Muscle of leg (tissue), 16 donors: ENCODE measurements at places on chromosomes 11 and 22. TPM values are rescaled to one million over a fixed set of nuclear protein-coding genes. Genes with fewer than 3 reads are reported as not detected.
A peak's percentile ranks its signal among the peaks of the same experiment; 100 is the strongest.

The MMP8 gene
- 0.13 TPM for total RNA-seq

The KRTAP5-7 gene
- total RNA-seq: not detected

The GLB1L2 gene
- 0.31 TPM for total RNA-seq

DNA sequence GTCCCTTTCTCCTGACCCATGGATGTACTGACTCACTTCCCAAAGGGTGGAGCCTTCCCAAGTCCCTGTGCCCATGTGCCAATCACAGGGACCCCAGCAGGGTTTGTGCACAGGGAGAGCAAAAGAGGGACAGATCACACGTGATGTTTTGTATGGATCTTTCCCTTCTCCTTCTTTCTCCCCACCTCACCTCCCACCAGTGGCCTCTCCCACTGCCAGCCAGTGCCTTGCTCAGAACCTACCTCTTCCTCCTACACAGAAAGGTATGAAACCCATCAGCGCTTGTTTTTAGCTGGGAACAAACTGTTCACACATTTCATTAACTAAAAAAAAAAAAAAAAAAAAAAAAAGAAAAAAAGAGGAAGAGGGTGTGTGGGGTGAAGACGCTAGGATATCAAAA lies 112.9 kb downstream of the DSCAML1 start:
- peaks cover 17% of the 10 kb centered on the region for H3K27me3 ChIP-seq
- no peaks in the 10 kb centered on the region for H3K36me3 ChIP-seq
- peaks cover 8% of the 10 kb centered on the region for H3K4me1 ChIP-seq
- no peak overlapping the region for H3K27ac ChIP-seq
- H3K4me3 ChIP-seq: no peak overlapping the region
- DNase-seq: no peak

DNA sequence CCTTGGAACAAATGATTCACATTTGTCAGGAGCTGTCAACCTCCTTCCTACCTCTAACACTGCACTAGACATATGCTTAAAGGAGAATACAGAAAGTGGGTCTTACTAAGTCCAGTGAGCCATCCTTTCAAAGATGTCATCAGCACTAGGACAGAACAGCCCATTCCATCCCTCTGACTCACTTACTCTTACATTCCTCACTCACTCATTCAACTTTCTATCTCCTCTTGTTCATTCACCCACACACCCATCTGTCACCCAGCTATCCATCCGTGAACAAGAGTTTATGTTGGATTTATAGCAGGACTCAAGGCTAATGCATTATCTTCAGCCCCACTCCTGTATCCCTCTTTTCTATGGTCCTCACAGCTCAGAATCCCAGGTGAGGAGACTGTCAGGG lies 9.1 kb downstream of the INSC start:
- H3K27ac ChIP-seq: no peak overlapping the region
- no peak for DNase-seq
- no peak overlapping the region for H3K4me3 ChIP-seq
- no peaks in the 10 kb centered on the region for H3K36me3 ChIP-seq
- peaks cover 4% of the 10 kb centered on the region for H3K27me3 ChIP-seq

- DNase-seq: no peak
- no peak overlapping the region for H3K4me3 ChIP-seq
- peaks cover 34% of the 10 kb centered on the region for H3K4me1 ChIP-seq
- no peaks in the 10 kb centered on the region for H3K27me3 ChIP-seq
- H3K36me3 ChIP-seq: peaks cover 11% of the 10 kb centered on the region
- peak overlapping the region; percentile 39 for H3K27ac ChIP-seq
These were observed 53.9 kb downstream of the TRAF6 start for GRCh38 chr11:36456156-36456555.
